ENCODE measurements at places on chromosomes 16 and 17.

- peak; percentile 23 for DNase-seq
These were observed 10.1 kb downstream of the MRM3 start for GRCh38 chr17:792277-792676.

DNA sequence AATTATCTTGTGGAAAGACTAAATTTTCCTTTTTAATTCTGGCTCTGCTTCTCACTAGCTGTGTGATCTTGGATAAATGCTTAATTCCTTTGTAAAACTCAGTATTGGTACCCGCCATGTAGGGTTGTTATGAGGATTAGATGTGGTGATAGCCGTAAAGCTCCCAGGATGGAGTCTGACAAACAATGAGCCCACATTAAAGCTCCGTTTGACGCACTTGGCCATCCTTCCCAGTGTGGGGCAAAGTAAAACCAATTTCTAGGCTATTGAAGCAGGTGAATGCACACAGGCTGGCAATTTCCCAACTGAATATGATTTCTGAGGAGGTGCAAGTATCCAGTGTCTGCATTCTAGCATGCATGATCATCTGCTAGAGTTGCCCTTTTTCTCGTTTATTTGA, 123.6 kb downstream of the MRTFB start:
- peak; percentile 67 for DNase-seq

DNA sequence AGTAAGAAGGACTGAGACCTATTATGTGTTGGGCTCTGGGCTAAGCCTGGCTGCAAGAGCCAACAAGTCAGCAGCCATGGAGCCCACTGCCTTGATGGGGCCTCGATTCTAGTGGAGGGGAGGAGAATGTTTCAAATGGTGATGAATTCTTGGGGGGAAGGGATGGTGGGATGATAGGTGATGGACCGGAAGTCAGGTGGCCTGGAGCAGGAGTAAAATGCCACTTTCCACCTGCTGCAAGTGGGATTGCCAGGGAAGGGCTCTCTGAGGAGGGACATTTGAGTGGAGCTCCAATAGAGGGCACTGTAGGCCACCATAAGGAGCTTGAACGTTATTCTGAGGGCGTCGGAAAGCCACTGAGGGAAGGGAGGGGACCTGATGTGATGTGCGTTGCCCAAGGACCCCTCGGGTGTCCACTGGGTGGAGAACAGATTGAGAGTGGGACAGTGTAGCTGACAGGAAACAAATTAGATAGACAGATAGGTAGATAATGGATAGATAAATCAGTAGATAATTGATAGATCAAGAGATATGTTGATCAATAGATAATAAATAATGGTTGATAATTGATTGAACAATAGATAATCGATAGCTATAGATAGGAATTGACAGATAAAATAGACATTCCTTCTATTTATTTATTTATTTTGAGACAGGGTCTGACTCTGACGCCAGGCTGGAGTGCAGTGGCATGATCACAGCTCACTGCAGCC, 18.2 kb upstream of the NXPH3 start:
- DNase-seq, result peak; percentile 75

- no peak for DNase-seq
These were observed 436.7 kb downstream of the KIF2B start for GRCh38 chr17:54259476-54259875.

DNA sequence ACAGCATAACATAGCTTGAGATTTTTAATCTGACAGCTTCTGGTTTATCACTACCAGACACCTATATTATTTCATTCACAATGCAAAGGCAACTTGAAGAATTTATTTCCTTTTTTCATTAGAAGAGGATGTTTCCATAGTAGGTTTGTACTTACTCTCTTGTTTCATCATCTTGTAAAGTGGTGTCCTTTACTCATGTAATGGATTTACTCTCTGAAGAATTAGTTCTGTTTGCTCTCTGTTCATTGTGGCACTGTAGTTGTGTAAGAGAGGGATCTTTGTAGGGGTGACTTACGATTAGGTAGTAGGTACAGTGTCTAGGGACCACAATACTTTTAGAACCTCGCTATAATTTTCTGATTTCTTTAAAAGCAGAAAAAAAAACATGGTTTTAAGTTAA, 256.1 kb downstream of the BCAS3 start:
- DNase-seq, result no peak

DNA sequence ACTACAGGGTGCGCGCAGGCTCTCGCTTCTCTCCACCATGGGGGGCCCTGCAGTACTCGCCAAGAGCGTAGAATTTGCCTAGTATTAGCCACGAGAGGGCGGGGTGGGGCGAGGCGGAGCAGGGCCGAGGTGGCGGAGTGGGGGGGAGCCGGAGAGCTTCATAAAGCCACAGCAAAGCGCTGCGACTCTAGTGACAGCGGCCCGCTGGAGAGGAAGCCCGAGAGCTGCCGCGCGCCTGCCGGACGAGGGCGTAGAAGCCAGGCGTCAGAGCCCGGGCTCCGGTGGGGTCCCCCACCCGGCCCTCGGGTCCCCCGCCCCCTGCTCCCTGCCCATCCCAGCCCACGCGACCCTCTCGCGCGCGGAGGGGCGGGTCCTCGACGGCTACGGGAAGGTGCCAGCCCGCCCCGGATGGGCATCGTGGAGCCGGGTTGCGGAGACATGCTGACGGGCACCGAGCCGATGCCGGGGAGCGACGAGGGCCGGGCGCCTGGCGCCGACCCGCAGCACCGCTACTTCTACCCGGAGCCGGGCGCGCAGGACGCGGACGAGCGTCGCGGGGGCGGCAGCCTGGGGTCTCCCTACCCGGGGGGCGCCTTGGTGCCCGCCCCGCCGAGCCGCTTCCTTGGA, at the start of gene TBX21:
TSS of gene TBX21 (plus strand) at position 190 of the 627 bp plus-strand sequence. CDS start at position 409, 219 bp downstream.
- no peak for DNase-seq

DNA sequence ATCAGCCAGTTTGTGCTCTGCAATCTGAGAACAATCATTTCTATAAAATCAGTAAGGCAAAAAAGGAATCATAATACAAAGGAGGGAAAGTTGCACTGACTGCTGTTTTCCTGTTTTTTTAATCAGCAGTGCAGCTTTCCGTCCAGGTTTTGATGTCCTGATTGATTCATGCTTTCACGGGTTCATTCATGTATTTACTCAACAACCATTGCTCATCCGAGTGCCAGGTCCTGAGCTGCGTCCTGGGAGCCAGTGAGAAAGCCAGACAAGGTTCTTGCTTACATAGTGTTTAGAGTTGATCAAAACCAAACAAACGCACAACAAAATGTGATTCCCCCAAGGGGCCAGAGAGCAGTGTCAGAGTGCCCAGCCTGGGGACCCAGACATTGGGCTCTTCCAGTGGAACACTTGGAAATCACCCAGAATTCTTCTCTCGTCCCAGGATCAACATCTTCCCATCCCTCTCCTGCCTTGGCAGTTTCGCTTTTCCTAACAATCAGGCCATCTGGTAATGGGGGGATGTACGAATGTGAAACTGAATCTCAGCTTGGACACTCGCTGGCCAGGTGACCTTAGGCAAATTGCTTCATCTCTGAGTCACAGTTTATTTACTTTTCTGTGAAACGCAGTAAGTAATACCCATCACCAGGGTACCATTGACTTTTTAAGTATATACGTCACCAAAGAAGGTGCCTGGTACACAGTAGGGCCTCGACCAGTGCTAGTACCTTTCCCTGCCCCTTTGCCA, 13.3 kb upstream of the C1QL1 start:
- peak; percentile 56 for DNase-seq

GRCh38 chr17:56020369-56020768, 132.9 kb upstream of the ANKFN1 start:
- DNase-seq, result no peak

- peak; percentile 63 for DNase-seq
These were observed 218.7 kb downstream of the MRTFB start for GRCh38 chr16:14289692-14290340.

DNA sequence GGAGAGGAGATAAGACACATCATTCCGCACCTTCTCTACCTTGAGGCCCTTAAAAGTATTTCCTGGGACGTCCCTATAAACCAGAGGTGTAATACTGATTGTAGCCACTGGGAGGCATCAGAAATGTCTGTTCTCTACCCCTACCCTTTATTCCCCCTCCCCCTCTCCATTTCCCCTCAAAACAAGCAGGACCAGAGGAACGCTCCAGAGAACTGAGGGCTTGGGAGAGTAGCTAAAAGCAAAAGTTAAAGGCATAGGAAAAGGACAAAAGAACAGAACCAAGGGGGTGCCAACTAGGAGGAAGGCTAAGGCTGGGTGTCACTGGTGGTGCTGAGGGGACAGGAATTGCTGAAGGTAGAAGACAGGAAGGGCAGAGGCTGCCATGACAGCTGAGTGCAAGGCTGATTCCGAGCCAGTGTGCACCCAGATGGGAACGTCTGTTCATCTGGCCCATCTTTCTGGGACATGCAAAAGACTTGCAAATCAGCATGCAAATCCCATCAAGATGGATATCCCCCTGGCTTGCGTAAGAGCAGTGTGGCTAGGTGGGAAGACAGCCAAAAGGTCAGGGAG, 6.7 kb downstream of the CAMTA2 start:
- DNase-seq, result peak; percentile 66

DNA sequence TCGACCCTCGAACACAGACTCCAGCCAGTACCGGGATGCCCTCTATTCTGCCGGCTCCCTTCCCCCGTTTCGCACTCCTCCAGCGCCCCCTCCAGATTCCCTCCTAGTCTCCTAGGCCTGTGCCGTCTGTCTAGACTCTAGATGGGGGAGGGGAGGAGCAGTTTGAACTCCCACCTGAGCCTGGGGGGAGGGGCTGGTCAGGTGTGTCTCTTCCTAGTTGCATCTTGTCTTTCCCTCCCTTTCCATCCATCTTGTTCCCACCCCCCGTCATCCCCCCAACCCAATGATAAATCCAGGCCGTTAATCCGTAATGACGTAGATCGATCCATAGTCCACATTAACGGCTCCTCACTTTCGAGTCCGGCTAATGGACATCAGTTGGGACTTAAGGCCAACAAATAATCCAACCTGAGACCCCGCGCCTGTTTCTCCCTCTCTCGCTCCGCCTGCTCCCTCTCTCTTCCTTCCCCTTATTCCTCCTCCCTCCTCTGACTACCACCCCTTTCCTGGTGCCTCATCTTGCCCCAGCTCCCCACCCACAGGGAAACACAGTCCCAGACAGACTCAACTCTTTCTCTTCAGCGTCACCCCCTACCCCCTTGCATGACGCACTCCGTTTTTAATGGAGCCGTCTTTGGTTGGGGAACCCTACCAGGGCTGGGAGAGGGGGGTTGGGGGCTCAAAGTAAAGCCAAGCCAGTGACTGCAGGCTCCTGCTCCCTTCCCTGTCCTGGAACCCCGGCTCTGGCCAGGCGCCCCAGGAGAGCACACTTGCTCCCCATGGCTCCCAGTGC, 3.4 kb upstream of the HOXB5 start:
- DNase-seq, result no peak

DNA sequence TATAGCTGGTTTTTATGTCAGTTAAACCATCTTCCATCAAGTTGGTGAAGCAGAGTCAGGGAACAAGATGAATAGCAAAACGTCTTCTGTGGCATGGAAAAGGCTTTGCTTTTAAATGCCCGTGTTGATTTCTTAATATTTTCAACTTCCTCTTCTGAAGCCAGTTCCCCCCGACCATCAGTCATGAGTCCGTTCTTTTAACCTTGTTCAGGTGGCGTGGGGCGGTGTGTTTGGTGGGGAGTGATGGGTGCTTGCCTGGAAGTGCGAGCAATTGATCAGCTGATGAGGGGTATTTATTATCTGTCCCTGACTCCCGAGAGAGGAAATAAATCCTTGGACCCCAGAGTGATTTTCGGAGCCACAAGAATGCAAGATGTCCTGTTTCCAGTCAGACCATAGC, 147.1 kb downstream of the WWOX start:
- DNase-seq, result no peak

DNA sequence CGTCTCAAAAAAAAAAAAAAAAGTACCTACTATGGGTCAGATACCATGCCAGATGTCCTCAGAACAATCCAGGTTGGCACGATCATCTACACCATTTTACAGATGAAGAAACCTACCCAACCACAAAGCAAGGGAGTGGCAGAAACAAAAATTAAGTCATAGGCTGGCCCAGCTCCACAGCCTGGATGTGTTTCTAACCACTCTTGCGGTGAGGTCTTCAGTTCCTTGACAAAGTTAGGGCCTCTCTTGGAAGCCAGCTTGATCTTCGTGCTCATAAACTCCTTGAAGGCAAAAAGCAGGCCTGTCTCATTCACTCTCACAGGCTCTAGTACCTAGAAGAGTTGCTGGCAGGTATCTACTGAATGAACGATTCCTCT, 6.2 kb downstream of the GGA2 start:
- DNase-seq, result no peak

DNA sequence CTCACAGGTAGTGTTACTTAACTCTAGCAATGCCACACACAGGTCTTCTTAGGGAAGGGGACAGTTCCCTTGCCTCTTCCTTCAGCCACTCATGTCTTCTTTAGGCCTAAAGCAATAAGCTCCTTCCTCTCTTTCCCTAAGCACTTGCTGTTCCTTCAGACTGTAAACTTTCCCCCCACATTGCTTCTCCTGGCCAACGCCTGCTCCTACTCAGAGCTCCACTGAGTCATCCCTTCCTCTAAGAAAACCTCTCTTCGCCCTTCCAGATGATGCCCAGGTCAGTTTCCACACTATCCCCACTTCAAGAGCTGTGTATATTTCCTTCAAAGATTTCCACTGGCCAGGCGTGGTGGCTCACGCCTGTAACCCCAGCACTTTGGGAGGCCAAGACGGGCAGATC, 12.5 kb upstream of the EPOP start:
- DNase-seq, result no peak

DNA sequence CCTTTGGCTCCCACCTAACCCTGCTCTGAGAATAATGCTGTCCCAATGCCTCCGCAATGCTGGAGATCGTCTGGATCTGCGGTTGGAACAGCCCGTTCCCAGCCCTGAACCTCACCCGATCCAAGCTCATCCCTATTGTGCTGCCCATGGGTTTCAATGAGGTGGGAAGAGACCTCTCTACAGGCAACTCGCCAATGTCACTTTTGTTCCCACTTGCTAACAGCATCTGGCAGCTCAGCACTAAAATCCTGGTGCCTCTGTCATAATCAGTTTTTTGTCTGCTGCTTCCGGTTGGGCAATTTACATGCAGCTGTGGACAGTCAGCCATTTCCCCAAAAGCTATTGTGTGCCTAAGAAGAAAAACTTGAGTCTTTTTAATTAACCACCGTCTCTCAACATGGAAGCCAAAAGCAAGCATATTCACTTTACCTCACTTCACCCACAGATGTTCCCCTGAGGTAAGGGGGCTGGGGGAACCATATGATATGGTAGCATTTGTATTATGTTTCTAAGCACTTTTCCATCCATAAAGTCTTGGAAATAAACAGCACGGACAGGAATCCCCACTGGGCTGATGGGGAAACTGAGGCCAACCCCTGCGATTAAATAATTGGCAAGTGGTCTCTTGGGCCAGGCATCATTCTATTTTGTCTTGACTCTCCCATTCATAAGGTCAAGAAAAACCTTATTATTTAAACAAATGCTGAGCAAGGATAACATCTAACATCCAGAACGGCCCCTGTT, 159.2 kb upstream of the CDH5 start:
- peak; percentile 37 for DNase-seq

- DNase-seq, result no peak
These were observed 472.0 kb downstream of the WWOX start for GRCh38 chr16:78571434-78571833.

- DNase-seq, result no peak
These were observed 60.4 kb upstream of the MRC2 start for GRCh38 chr17:62566996-62567578.

- DNase-seq, result peak; percentile 31
These were observed 11.9 kb downstream of the MT4 start for GRCh38 chr16:56576585-56577299.
